Retina (tissue), 1 donor: ENCODE measurements at places on chromosomes 1 and 21.

DNA sequence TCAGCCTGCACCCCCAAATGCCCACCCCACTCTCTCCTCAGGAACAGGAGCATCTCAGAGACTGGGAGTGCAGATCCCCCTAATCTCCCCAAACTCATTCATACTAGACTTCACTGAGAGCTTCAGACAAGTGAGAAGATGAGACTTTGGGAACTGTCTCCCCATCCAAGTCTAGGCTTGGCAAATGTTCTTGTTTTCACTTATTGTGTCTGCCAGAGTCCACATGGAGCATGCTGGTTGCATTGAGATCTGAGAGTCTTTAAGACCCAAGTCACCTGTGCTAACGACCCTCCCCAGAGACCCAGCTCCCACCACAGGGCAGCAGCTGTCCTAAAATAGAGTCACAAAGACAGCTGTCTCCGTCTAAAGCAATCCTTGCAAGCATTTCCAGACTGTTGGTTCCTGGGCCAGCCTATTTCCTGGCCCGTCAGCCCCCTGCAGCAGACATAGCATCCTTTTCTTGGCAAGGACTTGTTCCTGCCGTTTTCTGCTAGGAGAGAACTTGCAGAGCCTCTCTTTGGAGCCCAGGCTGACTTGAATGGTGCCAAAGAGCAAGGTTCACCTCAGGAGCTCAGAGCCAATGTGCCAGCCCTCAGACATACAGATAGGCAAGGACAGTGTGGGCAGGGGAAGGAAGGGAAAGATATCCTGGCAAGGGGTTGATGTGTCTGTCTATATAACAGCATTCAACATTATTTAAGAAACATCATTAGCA, 1.9 kb upstream of the CNTN2 start:
- no peak for DNase-seq

GRCh38 chr21:38993561-38993960, 187.8 kb downstream of the ETS2 start:
- no peak for DNase-seq

DNA sequence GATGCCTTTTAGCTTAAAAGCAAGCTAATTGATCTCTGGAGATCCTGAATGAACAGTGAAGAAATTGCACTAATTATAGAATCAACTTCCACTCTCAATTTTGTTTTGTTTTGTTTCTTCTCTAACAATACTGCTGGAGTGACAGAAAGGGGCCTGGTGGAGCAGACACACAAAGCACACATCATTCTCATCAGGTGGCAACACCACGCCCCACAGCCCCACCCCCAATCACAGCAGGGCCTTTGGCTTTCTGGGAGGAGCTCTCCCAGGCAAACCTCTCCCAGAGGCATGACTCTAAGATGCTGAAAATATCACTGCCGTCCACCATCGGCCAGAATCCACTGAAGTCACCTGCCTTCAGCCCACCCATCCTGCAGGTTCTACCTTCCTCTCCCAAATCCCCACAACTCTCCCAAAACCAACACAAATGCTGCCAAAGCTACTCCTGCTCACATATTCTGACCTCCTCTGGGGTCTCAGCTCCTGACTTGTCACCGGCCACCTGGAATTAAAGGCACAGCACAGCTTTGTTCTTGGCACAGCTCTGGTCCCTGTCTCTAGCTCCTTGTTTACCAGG, 120.7 kb downstream of the GRIK3 start:
- DNase-seq, result peak; percentile 29

DNA sequence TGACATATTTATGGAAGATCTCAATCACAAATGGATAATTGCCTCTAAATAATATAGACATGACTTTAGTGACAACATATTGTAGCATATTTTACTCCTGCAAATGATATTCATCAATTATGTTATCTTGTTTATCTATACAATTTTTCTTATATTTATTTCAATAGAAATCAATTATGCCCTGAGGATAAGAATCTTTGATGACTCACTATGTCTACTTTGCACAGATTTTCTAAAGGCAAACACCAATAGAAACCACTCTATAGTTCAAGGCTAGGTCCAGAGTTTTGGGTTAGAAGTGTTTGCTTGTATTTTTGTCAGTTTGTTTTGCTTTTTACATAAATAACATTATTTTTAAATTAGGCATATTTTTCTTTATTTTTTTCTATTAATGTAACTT, 879.0 kb downstream of the LTN1 start:
- no peak for DNase-seq

GRCh38 chr21:31264574-31264973, 79.5 kb downstream of the TIAM1 start:
- DNase-seq, result no peak

- DNase-seq, result no peak
Observed at GRCh38 chr1:230808281-230808872, 59.9 kb downstream of the C1orf198 start.

DNA sequence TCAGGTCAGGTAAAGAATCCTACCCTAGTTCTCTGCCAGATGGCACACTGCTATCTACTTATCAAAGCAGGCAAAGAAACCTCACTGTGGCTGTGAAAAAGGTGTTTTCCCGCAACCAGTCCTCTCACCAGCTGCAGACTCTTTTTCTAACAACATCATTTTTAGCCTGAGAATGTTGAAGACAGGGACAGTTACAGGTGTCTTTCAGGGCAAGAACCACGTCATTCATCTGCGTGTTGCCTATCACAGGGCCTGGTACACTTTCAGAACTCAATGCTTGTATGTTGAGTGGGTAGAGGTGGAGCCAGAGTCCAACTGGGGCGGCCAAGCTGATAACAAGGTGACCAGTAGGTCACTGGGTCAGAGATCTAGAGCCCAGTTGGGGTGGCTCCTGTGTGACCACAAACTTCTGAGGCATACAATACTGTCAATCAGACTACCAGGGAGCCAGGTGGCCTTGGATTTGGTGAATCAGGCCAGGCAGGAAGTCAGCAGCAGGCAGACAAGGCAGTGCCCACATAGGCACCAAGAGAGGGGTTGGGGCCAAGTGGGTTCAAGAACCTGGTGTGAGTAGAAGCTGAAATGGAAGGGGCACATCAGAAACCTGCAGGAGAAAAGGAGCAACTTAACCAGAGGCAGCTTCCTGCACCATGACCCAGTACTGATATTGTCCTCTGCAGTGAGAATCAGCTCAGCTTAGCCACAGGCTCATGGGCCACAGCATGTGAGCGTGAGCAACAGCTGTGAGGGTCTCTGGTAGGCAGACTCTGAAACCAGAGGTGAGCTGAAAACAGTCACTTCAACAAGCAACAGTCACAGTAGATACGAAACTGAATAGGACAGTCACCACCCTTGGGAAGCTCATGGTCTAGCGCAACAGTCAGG, 123.6 kb downstream of the DTL start:
- DNase-seq, result no peak

GRCh38 chr1:87148661-87149060, 180.0 kb upstream of the LMO4 start:
- DNase-seq, result no peak

GRCh38 chr1:174894117-174894762, 105.5 kb upstream of the CACYBP start:
- no peak for DNase-seq

DNA sequence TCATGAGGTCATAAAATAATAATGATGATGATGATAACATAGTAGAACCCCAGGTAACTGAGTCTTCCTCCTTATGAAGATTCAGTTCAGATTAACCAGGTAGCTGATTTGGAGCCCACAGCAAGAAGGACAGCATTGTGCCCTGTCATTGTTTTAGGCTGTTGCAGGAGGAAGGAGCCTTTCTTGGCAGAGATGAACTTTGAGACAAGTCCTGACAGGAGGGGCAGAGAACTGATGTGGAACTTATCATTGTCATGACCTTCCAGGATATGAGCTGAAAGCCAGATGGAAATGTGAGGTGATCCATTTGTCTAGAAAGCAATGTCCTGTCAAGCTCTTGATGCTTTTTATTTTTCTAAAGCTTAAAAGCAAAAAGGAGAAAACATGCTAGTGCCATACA, 132.6 kb upstream of the COA6 start:
- no peak for DNase-seq

- no peak for DNase-seq
Observed at GRCh38 chr1:154607106-154607608, 829 bp downstream of the ADAR start.
